GM23338 (cell line): ENCODE measurements at places on chromosomes 2 and 18. TPM values are rescaled to one million over a fixed set of nuclear protein-coding genes. Genes with fewer than 3 reads are reported as not detected.

Gene TMEFF2
- 1.5 and 2.2 TPM in 2 replicates for total RNA-seq

Gene GREB1
- total RNA-seq = 35.0 and 36.5 TPM in 2 replicates

Gene SLC8A1
- total RNA-seq = 2.5 and 3.3 TPM in 2 replicates

Gene REG3A
- not detected in 2 replicates for total RNA-seq

Gene SH3RF3
- 0.63 and 1.2 TPM in 2 replicates for total RNA-seq

Gene STPG4
- total RNA-seq = 0.28 TPM in 1 of 2 replicates, not detected in the other

Gene ZNF396
- total RNA-seq = 0.31 and 0.85 TPM in 2 replicates

Gene CACNB4
- 7.6 and 9.8 TPM in 2 replicates for total RNA-seq

Gene LYG2
- 1.2 TPM in 1 of 2 replicates, not detected in the other for total RNA-seq

Gene RESP18
- not detected in 2 replicates for total RNA-seq

Gene OTOF
- total RNA-seq = 0.21 TPM in 1 of 2 replicates, not detected in the other

Gene STARD6
- total RNA-seq = not detected in 2 replicates

Gene STRADB
- 37.1 and 37.6 TPM in 2 replicates for total RNA-seq

Gene TRIM54
- total RNA-seq = 3.3 and 4.5 TPM in 2 replicates

Gene UGT1A10
- total RNA-seq = 0.23 TPM in 1 of 2 replicates, not detected in the other

Gene PASK
- 37.6 and 38.4 TPM in 2 replicates for total RNA-seq

Gene RDH14
- total RNA-seq = 38.0 and 38.1 TPM in 2 replicates

Gene TXNDC2
- total RNA-seq = not detected in 2 replicates

Gene PRLH
- total RNA-seq = not detected in 2 replicates

Gene CD28
- total RNA-seq = not detected in 2 replicates

Gene RBM43
- total RNA-seq = 3.2 and 3.4 TPM in 2 replicates

Gene CXCR2
- total RNA-seq = 0.52 and 0.82 TPM in 2 replicates

Gene ARMC9
- total RNA-seq = 56.0 and 63.6 TPM in 2 replicates

Gene CNTNAP5
- total RNA-seq = 0.08 and 0.49 TPM in 2 replicates

Gene RAB6C
- not detected in 2 replicates for total RNA-seq

Gene ASPRV1
- 0.82 and 1.4 TPM in 2 replicates for total RNA-seq

Gene TRIM43
- 0.23 and 0.59 TPM in 2 replicates for total RNA-seq

Gene ST8SIA3
- 2.2 and 2.9 TPM in 2 replicates for total RNA-seq

Gene IL36A
- not detected in 2 replicates for total RNA-seq

Gene SRD5A2
- 0.03 TPM in 1 of 2 replicates, not detected in the other for total RNA-seq

Gene PEX13
- 29.2 and 35.1 TPM in 2 replicates for total RNA-seq

Gene NYAP2
- total RNA-seq = not detected in 2 replicates

Gene POU3F3
- 0.24 TPM in 1 of 2 replicates, not detected in the other for total RNA-seq

Gene DTNA
- 25.1 and 34.4 TPM in 2 replicates for total RNA-seq

Gene GAL3ST2
- total RNA-seq = 0.24 and 1.5 TPM in 2 replicates

Gene LRRTM1
- 0.27 and 1.3 TPM in 2 replicates for total RNA-seq

Gene CHRNG
- not detected in 2 replicates for total RNA-seq

Gene DTNB
- total RNA-seq = 22.1 and 27.5 TPM in 2 replicates

Gene UGT1A5
- total RNA-seq = not detected in 2 replicates

Gene SERPINB10
- not detected in 2 replicates for total RNA-seq

Gene CFAP65
- 0.23 and 0.38 TPM in 2 replicates for total RNA-seq

Gene PIKFYVE
- 41.1 and 48.0 TPM in 2 replicates for total RNA-seq

Gene TANK
- 22.2 and 27.7 TPM in 2 replicates for total RNA-seq

Gene FAM98A
- 68.6 and 78.8 TPM in 2 replicates for total RNA-seq

Gene UBE2E3
- 84.9 and 112 TPM in 2 replicates for total RNA-seq

Gene RAX
- 0.03 and 0.08 TPM in 2 replicates for total RNA-seq
